ENCODE measurements at places on chromosomes 12 and 14.

DNA sequence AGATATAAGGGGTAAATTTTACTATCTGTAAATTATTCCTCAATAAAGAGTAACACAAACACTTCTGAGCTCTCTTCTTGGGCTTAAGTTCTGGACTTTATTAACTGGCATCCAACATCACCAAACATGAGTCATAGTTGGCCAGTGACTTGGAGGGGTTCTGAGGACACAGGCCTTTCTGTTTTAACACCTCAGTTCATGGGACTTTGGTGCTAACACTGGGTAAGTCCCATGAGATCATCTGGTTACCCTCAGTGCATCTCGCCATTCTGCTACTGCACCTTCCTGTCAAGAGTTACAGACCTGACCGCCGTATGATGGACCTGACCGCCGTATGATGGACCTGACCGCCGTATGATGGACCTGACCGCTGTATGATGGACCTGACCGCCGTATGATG lies 9.9 kb downstream of the SLC15A4 start:
- no peak for DNase-seq

GRCh38 chr12:47837190-47838171 lies 17.8 kb upstream of the HDAC7 start:
- DNase-seq = peak; percentile 79

- peak; percentile 79 for DNase-seq
Observed at GRCh38 chr12:119444462-119445044, 110.0 kb downstream of the CCDC60 start.

DNA sequence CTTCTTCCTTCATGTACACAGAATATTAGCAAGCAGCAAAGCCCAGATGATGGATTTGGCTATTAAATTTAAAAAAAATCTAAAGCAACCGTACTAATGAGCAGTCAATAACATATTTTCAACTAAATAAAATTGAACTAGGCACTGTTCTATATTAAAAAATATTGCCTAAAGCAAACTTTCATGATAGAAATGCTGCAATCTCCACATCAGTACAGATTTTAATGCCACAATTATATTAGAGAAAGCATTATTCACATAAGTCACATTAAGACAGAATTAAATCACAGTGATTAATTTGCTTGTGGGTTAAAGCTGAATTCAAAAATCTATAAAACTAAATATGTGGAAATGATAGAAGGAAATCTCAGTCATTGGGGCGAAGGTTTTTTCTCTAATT lies 200.7 kb downstream of the KCNH5 start:
- DNase-seq = no peak

DNA sequence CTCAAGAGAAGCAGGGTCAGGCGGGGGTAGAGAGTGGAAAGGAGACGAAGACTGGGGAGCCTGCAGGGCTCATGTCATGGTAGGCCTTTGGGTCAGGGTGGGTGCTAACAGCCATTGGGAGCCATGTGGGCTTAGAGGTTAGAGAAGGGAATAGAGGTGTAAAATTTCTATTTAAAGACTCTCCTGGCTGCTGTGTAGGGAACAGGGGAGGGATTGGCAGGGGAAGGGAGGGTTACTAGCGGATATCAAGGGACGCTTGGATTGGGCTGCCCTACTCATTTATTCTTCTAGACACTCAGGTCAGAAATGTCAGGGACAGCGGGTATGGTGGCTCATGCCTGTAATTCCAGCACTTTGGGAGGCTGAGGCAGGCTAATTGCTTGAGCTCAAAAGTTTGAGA lies 18.2 kb downstream of the WSCD2 start:
- no peak for DNase-seq

DNA sequence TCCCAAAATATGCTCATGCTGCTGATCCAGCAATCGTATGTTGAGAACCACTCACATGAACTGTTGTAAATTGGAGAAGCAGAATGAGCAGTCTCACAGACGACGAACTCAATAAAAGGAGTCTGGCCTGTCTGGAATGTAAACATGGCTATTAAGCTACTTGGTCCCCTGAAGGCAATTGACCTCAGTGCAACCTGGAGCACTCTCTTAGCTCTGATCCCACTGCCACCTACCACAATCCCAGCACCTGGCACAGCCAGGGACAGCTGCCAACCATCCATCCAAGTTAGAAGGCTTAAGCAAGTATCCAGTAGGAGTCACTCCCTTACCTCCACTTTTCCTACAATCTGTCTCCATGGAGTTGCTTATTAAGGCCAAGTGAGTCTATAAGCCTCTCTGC lies 406.9 kb upstream of the CLEC14A start:
- no peak for DNase-seq
